ENCODE measurements at places on chromosomes 1 and 21.

DNA sequence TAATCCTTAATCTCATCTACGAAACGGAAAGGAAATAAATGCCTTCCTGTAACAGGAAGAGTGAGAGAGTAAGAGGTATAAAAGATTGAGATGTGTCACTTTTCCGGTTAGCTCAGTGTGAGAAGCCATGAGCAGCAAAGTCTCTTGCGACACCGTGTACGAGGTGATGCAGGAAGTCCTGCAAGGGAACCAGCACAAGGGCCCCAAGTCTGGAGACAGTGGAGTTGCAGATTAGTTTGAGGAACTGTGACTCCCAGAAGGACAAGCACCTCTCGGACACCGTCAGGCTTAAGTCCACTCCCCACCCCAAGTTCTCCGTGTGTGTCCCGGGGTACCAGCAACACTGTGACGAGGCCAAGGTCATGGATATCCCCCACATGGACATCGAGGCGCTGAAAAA lies 592.3 kb upstream of the ADGRL2 start:
- no peak for DNase-seq

DNA sequence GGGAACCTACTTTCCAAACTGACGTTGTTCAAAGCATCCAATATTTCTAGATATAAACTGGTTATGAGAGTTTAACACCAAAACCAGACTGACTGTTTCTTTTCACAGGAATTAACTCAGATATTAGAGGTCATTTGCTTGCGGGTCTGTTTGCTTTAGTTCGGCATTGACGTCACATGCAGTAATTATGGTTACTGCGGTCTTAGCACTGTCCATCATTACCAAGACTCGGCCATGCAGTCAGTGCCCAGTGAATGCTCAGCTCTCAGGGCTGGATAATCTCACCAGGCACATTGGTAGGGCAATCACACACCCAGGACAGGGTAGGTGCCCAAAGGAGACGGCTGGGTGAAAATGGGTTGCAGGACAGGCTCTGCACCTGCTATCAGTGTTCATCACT lies 9.9 kb upstream of the F3 start:
- no peak for DNase-seq

GRCh38 chr1:100775483-100775882 lies 55.9 kb downstream of the VCAM1 start:
- DNase-seq = no peak

- no peak for DNase-seq
These were observed 135.0 kb downstream of the LHX4 start for GRCh38 chr1:180365039-180365438.

DNA sequence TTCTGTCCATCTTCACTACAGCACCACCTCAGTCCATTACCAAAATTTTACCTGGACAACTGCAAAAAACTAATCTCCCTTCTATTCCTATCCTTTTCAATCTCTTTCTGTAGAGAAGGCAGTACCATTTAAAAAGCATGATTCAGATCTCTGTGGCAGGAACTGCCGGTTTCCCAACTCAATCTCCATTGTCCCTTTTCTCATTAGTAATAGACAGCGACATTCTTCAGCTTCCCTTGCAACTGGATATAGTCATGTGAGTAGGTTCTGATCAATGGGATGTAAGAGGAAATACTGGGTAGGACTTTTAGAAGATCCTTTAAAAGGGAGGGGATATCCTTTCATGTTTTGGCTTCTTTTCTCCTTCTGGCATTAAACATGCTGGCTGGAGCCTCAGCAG lies 74.9 kb downstream of the ADCY10 start:
- DNase-seq = no peak

DNA sequence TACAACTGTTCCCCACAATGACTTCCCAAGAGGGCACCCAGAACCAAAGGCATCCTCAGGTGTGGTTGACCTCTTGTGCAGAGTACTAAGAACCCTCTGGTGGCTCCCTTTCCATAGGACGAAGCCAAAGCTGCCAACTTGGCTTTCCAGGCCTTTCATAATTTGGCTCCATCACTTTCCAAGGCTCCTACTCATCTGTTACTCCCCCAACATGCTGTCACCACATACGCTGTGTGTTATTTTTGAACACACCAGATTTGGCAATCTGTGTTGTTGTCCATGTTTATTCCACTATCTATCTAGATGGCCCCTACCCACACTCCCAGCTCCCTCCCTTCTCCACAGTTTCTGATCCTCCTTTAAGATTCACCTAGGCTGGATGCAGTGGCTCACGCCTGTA lies 10.2 kb upstream of the NKAIN1 start:
- no peak for DNase-seq

DNA sequence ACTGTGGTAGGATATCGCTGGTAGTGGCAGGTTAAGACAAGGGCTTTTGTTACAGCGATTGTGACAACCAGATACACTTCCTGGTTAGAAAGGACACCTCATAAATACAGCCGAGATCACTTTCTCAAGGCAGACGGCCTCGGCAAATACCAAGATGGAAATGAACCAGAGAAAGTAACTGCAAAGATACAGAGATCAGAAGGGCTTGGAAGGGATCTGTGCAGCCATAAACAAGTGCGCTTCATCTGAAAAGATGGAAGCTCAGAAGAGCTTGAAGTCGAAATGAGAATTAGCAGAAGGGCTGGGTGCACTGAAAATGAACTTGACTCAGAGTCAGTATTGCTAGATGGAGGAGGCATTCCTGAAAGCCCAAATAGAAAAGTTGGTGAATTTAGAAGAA lies 7.1 kb downstream of the DHRS3 start:
- no peak for DNase-seq

DNA sequence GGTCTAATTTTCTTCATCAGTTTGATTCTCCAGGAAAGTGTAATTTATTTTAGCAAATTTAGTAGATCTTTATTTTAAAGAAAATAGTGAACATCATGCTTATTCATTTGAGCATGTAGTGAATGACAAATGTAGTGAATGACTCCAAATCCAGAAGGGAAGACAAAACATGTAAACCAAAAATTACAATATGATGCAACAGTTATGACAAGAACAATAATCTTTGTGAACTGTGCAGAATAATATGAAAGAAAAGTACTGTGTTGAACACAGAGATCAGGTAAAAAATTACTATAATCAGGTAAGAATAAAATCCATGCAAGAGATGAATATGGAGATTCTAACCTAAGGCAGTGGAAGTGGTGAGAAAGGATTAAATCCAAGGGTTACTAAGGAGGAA lies 30.0 kb upstream of the DPH5 start:
- no peak for DNase-seq

- no peak for DNase-seq
These were observed 502.3 kb downstream of the NUF2 start for GRCh38 chr1:163824006-163824405.

DNA sequence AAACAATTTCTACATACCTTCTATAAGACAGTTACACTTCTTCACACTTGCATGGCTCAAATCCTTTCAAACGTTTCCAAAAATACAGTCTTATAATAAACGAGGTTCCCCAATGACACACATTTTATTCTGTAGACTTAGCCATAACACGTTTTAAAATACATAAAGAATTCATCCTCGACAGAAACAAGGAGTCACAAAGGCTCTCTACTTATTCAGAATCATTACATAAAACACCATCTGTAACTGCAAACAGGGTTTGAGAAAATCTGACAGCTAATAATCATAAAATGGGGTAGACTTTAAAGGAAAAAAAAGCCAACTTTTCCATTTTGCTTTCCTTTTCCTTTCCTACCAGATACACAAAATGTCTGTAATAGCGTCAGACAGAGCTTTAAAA lies 1.8 kb downstream of the PIK3R3 start:
- DNase-seq = no peak

DNA sequence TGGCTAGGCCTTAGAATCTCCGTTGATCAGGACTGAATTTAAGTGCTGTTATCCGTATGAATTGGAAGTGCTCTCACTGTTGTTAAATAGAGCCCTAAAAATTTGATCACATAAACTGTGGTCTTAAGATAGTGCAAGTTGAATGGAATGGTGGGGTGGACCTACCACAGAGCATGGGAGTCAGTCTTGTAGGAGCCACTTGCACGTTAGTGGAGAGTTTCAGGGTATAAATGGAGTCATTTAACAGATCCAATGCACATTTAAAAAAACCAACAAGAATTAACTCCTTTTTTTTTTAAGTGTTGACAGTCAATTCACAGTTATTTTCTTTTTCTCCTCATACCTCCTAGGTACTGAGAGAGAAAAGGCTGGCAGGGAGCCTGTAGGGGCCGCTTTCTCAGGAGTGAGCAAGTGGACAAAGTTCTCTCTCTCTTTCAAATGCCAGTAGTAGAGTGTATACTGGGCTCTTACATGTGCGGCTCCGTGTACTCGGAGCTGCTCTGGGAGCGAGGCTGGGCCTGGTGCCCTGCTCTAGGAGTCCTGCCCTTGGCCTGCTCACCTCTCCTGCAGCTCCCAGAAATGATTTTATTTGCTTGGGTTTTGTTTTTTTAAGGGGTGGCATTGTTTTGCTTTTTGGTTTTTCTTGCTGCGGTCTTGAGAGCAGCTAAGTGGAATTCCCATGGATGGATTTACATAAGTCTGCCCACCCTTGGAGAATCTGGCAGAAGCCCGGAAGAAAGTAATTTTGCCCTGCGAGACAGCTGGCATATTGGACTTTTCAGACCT lies 91.3 kb downstream of the ATP5PO start:
- no peak for DNase-seq

- DNase-seq = no peak
These were observed 45.4 kb upstream of the TNFRSF1B start for GRCh38 chr1:12121212-12122003.

GRCh38 chr1:211267204-211267857 lies 8.2 kb downstream of the RCOR3 start:
- no peak for DNase-seq

DNA sequence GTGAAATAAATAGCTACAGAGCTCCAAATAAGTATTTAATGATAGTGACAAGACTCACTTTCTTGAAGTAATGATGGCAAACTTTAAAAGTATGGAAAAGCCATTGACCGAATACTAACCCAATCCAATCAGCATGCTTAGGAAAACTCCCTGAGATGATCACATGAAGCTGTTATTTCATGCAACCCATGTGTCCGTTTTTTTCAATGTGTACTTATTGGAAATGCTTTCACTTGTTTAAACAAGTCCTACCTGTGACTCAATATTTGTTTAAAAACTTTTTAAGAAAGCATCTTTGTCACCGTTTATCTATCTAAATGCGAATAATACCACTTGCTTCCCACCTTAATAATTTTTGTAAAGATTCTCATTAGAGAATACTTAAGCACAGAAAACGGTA lies 185.8 kb downstream of the NRIP1 start:
- no peak for DNase-seq

GRCh38 chr1:70659891-70660290 lies 248.8 kb downstream of the CTH start:
- no peak for DNase-seq

- DNase-seq = no peak
These were observed 450 bp downstream of the ARHGAP30 start for GRCh38 chr1:161069241-161069640.

GRCh38 chr1:178362747-178363146 lies 134.0 kb downstream of the CLEC20A start:
- DNase-seq = no peak

GRCh38 chr1:161549652-161550051 lies at the start of gene FCGR3A:
Gene FCGR3A, minus strand, starts transcription at chr1:161549818. Its CDS starts 82 bp downstream, at chr1:161549736.
- DNase-seq = no peak

- no peak for DNase-seq
These were observed 24.7 kb downstream of the VAMP4 start for GRCh38 chr1:171717062-171717718.

GRCh38 chr1:16081636-16082035 lies 8.2 kb upstream of the FAM131C start:
- no peak for DNase-seq

- DNase-seq = no peak
These were observed 100.8 kb upstream of the SLC45A1 start for GRCh38 chr1:8217011-8217711.

DNA sequence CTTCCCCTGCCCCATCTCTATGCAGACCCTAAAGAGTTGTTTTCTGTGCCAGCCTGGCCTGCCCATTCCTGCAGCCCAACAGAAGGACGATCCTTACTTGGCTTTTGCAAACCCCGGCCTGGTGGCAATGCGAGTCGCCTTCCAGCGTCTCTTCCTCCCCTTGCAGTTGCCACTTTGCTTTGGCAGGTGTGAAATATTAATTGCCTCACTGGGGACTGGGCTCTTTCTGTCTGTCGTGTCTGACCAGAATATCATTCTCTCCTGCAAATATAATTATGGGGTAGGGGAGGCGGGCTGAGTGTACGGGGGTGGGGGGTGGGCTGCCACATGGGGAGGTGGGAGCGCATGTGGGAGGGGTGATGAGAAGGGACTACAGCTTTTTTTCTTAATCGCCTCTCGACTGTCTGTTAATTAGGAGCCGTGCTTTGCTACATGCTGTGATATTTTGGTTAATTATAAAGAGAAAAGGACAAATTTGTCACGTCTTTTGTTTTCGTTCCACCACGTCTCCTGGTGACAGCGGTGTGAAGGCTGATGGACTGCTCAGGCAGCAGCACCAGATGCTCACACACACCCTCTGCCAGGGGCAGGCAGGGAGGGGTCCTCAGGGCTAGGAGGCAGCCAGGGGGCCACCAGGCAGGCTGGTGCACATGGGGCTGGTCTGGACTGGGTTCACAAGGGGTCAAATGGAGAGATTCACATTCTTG lies 80.1 kb upstream of the CD34 start:
- no peak for DNase-seq

DNA sequence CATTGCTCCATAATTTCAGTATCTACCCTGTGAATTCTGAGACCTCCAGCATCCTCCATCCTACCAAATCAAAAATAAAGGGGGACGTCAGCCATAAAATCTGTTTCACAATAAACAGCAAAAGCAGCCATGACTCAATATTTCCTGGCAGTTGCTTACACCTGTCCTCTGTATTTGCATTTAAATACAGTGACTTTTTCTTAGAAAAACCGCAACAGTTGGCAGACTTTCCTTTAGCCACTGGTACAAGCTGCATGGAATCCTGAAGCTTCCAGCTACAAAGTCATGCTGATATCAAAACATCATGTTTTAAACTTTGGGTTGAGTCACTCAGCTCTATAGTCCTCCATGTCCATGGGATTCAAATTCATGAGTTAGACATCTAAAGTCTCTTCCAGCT lies 278.0 kb upstream of the KAZN start:
- no peak for DNase-seq

- DNase-seq = no peak
These were observed 56.4 kb downstream of the KIRREL1 start for GRCh38 chr1:158049853-158050252.

DNA sequence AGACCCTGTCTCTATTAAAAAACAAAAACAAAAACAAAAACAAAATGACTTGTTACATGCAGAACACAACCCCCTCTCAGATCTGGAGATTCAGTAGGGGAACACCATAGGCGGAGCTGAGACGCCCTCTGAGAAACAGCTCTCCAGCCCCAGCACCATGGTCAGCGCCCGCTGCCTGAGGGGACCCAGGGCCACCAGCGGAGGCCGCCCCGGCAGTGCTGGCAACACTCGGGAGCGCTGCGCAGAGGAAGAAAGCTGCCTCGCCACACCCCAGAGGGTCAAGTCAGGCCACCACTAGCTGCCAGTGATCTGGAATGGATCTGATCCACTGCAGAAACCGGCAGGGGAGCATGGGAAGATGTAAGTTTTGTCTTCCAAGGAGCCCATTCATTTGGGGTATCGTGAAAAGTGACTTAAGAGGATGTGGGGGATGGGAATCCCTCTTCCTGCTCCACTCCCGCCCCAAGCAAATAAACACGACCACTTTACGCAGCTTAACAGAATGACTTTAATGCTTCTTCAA lies 3.1 kb downstream of the ACTA1 start:
- DNase-seq = no peak

Measured in putamen (tissue), 1 donor.